Epithelial cell of prostate (primary cell): ENCODE measurements at places on chromosomes 3 and 15.
A peak's percentile ranks its signal among the peaks of the same experiment; 100 is the strongest.

DNA sequence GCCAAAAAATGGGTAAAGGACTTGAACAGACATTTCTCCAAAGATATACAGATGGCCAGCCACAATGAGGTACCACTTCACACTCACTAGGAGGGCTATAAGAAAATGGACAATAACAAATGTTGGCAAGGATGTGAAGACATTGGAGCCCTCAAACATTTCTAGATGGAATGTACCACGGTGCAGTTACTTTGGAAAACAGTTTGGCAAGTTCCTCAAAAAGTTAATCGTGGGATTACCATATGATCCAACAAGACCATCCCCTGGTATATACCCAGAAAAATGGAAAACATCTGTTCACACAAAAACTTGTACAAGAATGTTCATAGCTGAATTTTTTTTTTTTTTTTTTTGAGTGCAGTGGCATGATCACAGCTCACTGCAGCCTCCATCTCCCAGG, 15.9 kb upstream of the HRH1 start:
- DNase-seq = no peak

DNA sequence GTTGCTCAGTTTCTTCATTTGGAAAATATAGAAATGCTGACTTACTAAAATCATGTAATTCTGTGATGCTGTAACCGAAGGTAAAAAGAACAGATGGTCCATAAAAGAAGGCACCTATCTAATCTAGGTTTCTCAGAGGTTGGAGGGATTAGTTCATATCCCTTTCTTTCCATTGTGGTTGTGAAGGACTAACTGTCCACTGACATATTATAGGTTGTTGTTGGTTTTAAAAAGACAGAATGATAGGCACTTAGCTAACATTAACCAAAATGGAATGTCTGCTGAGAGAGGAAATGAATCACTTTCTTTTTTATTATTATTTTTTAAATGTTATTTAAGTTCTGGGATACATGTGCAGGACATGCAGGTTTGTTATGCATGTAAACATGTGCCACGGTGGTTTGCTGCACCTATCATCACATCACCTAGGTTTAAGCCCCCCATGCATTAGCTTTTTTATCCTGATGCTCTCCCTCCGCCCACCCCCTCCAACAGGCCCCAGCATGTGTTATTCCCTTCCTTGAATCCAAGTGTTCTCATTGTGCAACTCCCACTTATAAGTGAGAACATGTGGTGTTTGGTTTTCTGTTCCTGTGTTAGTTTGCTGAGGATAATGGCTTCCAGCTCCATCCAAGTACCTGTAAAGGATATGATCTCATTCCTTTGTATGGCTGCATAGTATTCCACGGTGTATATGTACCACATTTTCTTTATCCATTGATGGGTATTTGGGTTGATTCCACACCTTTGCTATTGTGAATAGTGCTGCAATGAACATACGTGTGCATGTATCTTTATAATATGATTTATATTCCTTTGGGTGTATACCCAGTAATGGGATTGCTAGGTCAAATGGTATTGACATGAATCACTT, 45.8 kb downstream of the ALDH1A2 start:
- DNase-seq = no peak

DNA sequence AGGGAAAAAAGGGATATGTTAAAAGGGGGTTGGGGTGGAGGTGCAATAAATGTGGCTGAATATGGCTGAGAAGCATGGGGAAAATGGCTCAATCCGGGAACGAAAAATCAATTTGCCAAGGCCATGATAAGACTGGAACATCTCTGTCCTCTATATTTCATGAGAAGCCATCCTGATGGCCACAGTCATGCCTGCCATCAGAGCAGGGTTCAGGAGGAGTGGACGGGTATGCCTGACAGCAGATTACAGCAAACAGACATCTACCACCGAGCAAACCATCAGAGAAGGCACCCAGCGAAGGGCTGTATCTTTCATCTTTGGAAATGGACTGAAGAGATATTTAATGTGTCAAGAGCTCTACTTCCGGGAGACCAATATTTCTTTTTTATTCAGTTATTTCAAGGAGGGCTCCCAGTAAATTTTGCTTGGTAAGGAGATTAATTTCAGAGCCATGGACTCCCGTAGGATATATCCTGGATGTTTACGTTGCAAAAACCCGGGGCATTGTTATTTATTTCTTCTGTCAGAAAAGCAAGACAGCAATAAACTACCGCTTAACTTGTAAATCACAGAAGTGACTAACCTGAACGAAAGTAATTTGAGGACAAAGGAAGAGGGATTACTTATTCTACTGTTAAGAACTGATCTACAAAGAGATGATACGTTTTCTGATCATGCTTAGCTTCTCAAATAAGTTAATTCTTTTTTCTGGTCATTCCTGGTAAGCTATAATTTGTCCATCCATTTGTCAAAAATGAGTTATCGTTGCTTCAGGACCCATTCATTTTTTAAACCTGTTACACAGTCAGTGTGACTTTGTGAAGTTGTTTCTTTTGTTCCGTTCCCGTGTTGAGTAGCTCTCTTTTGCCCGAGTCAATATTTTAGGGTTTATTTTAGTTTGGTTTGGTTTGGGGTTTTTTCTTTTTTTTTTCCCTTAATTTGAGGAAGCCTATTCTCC, 80.6 kb upstream of the CHD2 start:
- no peak for DNase-seq

DNA sequence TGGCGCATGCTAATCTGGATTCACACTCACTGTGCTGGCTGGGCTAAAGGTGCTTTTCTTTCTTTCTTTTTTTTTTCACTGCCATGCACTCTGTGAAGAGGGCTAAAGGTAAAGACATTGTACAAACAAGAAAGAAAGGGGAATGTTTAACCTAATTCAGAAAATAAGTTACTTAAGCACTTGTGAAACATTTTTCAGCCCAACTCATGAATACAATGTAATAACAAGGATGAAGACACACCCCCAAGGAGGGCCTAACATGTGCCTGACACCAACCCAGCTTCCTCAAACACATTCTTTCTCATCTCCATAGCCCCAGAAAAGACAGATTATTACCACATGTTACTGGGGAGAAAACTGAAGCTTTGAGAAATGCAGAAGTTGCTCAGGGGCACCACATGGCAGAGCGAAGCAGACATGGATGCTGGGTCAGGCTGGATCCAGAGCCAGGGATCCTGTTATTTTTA, 5.7 kb downstream of the STIMATE start:
- no peak for DNase-seq

DNA sequence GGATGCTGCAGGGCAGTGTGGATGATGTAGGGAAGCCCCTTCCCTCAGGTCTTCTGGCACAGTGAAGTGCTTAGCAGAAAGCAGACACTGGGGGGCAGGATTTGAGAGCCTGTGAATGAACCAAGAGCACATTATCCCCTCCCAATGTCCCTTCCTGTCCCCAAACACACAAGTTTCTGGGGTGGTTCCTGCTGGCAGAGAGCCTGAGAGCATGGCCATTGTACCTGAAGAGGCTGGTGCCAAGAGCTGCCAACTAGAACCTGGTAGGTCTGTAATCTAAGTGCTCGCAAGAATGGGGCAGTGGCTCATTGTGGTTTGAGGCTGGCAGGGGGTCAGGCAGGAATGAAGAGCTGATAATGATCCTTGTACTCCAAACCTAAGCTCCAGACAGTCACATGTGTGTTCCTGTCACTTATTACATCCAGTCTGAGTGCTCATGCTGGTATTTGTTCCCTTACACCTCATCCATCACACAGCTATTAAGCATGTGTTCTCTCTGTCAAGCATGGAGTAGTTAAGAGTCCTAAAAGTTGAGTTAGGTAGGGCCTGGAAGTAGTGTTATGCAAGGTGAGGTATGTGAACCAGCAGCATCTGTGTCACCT, 6.7 kb upstream of the CCR1 start:
- DNase-seq = no peak

DNA sequence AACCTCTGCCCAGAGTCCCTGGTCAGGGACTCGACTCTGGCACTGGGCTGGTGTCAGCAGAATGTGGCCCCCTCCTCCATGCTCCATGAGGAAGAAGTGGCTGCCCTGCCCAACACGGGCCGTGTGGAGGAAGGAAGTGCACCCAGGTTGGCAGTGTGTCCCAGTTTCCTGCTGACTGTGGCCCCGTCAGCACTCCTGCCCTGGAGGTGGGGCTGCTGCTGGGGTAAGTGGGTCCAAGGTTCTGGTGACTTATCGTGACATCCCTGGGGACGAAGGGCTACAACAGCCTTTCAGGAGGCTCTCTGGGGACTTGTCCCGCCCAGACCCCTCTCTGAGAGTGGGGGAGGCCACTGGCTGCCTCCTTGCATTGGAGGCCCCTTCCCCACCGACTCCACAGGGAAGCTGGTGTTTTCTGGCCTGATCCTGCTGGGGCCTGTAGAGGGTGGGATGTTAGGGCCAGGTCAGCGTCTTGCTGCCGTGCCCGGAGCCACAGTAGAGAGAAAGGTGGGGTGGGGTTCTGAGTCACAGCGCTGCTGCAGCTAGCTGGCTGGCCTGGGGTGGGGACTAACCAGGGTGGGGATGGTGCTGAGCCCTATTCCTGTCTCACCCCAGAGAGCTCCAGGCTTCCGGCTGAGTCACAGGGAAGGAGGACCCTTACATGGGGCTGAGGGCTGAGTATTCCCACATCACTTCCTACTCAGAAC, 10.5 kb downstream of the SEMA4B start:
- peak; percentile 87 for DNase-seq

DNA sequence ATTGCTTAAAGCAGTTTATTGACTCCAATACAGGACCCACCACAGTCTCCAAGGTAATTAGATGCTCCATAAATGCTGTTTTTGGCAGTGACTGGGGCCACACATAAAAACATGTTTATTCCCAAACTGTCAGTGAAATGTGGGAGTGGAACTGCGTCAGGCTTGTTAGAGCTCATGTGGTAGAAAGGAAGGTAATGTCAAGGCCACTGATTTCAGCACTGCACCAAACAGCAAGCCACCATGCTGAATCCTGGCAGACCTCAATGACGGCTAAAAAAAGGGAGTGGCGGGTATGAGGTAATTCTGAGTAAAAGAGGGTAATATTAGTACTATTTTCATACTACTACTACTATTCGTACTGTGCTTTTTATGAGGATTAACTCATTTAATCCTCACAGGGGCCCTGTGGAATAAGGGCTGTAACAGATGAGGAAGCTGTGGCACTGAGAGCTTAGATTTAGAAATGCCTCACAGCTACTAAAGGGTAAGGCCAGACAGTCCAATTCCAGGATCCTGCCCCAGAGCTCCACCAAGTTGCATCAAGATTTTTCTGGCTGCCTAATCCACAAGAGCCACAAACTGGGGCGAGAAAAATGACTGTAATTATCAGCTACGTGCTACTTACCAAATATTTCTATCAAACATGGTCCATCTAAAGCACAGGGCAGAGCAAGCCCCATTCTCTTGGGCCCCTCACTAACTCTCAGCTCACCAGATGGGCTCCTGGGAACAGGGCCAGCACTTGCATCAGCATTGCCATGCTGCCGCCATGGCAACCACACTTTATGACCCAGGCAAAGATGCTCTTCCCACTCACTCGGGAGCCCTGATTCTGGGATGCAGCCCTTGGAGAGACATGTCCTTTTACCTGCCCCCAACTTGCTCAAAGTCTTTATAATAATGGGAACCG, 83.6 kb upstream of the SPATA12 start:
- no peak for DNase-seq

DNA sequence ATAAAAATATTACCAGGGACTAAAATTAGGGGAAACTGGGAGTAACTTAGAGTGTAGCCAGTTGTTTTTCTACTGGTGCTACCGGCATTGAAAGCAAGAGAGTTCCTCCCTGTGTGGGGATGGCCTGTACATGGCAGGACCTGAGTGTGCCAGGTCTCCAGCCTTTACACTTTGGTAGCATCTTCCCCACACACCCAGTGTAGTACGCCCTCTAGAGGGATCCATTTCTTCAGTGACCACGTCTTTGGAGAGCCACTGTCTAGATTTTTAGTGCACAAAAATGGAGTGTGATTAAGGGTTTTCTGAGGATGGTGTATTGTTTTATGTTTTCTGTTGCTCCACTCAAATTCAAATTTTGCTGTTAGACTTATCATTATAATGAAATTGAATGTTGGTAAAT, 507.0 kb upstream of the TPRG1 start:
- no peak for DNase-seq

- peak; percentile 81 for DNase-seq
These were observed 31.8 kb downstream of the CCNL1 start for GRCh38 chr3:157127831-157128767.

DNA sequence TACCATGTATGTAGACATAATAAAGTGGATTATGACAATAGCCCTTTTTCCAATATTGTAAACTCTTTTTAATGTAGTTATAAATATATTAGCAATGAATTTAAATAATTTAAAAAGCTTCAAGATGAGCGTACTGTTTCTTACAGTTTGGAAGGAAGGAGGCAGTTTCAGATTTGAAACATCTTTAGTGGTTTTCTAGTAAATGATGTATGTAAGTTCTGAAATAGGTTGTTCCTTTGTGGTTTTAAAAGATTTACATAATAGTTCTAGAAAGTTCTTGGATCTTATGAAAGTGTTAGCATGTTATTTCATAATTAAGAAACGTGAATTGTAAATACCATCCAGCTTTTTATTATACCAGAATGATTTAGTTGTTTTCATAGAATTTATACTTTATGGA, 16.0 kb downstream of the DNAJC19 start:
- no peak for DNase-seq

- DNase-seq = peak; percentile 84
These were observed 476.7 kb upstream of the CBLB start for GRCh38 chr3:106345353-106346027.

- DNase-seq = peak; percentile 46
These were observed 108.2 kb downstream of the TP63 start for GRCh38 chr3:189739378-189739777.

GRCh38 chr15:92082006-92082843, 228.7 kb downstream of the SLCO3A1 start:
- no peak for DNase-seq

GRCh38 chr3:189577050-189577951, 53.9 kb upstream of the TP63 start:
- DNase-seq = no peak

GRCh38 chr15:64017082-64017588, 29.1 kb downstream of the DAPK2 start:
- peak; percentile 62 for DNase-seq

DNA sequence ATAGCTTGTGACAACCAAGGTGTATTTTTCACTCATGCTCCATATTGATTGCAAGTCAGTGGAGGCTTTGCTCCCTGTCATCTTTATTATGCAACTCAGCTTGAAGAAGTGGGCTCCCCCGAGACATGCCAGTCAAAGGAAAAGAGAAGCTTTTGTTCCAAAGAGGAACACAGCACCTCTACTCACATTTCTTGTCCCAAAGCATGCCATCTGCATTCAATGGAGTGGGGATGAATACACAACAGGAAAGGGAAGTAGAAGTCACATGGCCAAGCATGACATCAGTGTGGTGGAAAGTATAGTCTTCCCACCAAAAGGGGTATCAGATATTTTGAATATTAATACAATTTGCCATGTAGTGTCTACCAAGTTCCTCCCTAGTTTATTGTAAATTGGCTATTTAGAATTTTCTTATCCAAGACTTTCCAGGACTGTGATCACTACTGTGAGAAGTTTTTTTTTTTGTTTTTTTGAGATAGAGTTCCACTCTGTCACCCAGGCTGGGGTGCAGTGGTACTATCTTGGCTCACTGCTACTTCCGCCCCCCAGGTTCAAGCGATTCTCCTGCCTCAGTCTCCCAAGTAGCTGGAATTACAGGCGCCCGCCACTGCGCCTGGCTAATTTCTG, 114.5 kb downstream of the GMPS start:
- DNase-seq = no peak
